Ascending aorta (tissue), 2 donors: ENCODE measurements at places on chromosomes 16 and 17.

DNA sequence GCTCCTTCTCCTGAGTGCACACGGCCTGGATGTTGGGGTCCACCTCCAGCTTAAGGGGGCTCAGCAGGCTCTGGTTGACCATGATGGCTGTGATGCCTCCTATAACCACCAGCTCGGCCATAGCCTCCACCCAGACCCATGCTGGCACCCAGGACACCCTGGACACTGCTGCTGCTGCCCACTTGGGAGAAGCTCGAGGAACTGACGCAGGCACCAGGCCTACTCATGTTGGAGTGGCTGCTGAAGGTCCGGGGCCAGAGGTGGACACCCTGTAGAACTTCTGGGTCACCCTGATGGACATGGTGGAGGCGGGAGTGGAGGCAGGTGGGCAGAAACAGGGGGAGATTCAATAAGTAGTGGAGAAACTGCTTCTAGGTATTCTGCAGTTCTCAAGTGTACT lies 28.0 kb downstream of the IKZF3 start:
- no peaks in the 10 kb centered on the region for H3K36me3 ChIP-seq
- no peaks in the 10 kb centered on the region for H3K27me3 ChIP-seq
- no peaks in the 10 kb centered on the region for H3K4me1 ChIP-seq
- no peak for DNase-seq

DNA sequence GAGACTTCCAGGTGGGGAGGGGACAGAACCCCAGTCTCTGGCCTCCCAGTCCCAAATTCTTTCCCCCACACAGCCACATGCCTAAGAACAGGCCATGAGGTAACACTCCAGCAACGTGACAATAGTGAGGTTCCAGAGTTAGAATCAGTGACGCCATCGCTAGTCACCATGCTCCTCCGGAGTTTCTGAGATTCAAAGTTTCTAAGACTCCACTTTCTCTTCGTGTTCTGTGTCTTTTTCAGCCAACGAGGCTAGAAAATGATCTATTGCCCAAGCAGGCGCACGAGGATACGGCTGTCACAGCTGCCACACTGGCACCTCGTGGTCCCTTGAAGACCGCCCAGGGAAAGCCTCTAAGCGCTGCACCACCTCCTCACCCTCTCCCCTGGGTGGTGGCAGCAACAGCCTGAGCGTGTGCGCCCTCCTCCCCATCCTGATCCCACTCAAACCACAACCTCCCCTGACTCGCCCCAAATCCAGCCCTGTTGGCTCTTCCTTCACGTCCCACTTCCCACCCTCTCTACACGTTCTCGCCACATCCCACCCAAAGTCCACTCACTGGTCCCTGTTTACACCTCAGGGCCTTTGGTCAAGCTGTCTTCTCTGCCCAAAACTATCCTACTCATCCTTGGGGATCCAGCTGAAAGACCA lies 1.0 kb downstream of the MCRIP1 start:
- H3K4me1 ChIP-seq = peaks cover 22% of the 10 kb centered on the region
- DNase-seq = no peak
- no peaks in the 10 kb centered on the region for H3K36me3 ChIP-seq
- peak overlapping the region; percentile 94 for H3K27ac ChIP-seq

GRCh38 chr17:49469831-49470810 lies 25.0 kb upstream of the NGFR start:
- peak overlapping the region; percentile 31 for H3K4me3 ChIP-seq
- peaks cover 2% of the 10 kb centered on the region for H3K4me1 ChIP-seq
- no peaks in the 10 kb centered on the region for H3K27me3 ChIP-seq

- no peak overlapping the region for H3K4me3 ChIP-seq
- H3K4me1 ChIP-seq = peaks cover 27% of the 10 kb centered on the region
- no peaks in the 10 kb centered on the region for H3K36me3 ChIP-seq
These were observed 190.9 kb downstream of the CCDC182 start for GRCh38 chr17:57553991-57554825.

DNA sequence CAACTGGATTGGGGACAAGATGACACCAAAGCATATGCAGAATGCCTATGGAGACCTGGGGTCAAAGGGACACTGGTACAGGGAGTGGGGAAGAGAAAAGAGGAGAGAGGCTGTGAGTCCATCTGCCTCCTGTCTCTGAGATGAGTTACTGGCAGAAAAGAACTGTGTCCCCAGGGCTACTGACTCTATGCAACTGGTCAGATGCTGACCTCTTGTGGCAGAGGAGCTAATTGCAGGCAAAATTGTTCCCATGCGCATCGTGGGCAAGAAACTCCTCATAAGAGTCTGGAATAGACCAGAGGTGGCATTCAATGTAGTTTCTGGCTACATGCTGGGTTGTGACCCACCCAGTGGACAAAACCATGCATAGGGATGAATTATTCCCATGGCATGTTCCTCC lies 26.1 kb upstream of the MLKL start:
- H3K27me3 ChIP-seq = no peaks in the 10 kb centered on the region
- H3K4me3 ChIP-seq = no peak overlapping the region
- DNase-seq = no peak
- no peak overlapping the region for H3K27ac ChIP-seq
- no peaks in the 10 kb centered on the region for H3K36me3 ChIP-seq
- H3K4me1 ChIP-seq = no peaks in the 10 kb centered on the region
